NCI-H1105 (cell line): ENCODE measurements at places on chromosomes 6 and 20.

DNA sequence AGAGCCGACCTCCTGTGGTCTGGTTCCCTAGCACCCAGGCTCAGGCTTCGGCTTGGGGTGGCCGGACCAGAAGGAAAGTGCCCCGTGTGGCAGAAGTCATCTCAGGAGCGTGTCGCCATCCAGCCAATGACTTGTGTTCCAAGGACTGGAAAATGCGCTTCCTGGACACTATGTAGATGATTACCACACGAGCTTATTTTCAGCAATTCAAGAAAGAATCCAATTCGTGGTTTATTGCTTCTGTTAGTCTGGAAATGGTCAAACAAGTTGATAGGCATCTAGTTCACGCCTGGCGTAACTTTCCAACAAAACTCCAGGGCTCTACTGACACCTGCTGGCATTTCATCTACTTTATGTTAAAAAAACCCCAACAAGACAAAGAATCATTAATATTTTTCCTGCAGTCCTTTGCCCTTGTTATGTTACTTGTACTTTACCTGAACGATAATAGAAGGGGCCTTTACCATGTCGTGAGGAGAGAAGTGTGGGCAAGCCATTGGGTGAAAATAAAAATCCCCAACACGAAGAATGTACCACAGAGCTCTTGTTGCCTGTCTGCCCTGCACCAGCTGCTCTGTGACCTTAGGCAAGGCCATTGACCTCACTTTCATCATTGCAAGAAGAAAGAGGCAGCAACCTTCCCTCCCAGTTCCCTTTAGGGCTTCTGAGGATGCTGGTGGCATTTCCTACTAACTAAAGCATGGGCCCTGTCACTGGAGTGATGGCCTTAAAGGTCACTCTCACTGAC is 154.7 kb upstream of the LAMP5 start:
- DNase-seq, result no peak

DNA sequence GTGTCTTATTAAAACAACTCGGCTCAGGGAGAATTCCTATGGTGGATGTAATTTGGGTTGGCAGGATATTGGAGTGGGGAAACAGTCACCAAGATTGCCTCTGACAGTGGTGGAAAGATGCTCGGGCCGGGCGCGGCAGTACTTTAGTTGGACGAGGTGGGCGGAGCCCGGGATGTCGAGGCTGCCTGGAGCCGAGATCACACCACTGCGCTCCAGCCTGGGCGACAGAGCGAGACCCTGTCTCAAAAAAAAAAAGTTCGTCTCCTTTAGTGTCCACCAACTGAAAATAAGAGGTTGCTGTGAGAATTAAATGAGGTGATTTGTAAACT is 621 bp downstream of the NOL7 start:
- peak; percentile 17 for DNase-seq

DNA sequence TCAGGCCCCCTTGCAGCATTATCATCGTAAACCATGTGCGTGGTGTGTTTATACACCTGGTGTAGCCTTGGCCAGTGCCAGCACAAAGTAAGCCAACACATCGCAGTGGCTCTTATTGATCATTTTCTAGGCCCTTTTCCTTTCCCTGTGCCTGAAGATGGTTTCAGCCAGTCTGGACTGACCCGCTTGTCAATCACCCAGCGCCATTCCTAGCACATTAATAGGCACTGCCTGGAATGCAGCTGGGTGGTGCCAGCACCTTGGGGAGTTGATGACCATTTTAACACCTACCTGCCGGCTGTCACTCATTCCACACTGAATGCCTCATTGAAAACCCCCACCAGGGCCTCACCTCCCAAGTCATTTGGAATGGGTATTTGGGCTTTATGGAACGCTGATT is 4.9 kb upstream of the UQCC2 start:
- no peak for DNase-seq

DNA sequence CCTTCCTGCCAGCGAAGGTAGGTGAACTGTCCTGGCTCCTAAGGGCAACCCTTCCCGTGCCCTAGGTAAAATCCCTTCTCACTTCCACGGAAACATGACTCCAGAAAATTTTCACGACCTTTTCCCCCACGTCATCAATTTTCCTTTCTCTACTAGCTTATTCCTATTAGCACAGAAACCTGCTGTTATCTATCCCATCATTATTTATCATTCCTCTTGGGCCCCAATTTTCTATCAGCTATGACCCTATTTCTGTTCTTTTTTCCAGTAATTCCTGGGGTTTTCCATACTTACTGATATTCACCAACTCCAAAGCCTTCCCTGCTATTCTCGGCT is 23.8 kb upstream of the GCM1 start:
- DNase-seq, result no peak

GRCh38 chr6:26394289-26394688 is 7.8 kb upstream of the BTN3A1 start:
- no peak for DNase-seq

GRCh38 chr6:39003072-39003471 is 45.5 kb upstream of the GLP1R start:
- DNase-seq, result no peak
